ENCODE measurements at places on chromosomes 6 and 20.

DNA sequence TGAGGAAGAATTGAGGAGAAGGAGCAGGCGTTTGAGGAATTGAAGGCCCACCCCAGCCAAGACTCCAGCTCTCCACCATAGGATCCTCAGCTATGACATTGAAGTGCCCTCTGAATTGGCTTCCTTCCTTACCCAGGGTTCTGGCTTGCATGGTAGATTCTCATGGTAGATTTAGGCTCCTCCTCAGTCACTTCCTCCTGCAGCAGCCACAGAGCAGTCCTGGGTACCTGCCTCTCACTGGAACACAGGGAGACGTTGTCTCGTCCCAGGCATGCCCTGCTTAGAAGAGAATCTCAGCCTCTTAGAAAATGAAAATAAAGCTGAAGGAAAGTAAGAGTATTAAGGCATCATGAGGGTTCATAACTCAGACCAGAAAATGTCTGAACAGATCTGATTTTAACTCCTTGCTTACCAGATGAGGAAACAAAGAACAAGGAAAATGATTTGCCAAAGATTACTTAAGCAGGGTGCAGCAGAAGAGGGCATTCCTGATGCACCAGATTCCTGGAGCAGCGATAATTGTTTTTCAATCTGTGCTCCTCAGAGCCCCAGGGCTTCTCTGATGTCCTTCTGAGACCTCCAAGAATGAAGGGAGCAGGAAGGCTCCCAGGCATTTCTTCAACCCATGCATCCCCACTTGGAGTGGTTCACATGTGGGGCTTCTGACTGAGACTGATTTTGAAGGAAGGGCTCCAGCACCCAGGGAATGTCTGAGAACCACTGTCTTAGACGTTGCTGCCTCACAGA lies 219.8 kb downstream of the HIVEP2 start:
- no peak for DNase-seq

GRCh38 chr6:134389658-134390057 lies 71.7 kb upstream of the SGK1 start:
- no peak for DNase-seq

- DNase-seq = no peak
These were observed 9.8 kb upstream of the ZNFX1 start for GRCh38 chr20:49287555-49288249.

DNA sequence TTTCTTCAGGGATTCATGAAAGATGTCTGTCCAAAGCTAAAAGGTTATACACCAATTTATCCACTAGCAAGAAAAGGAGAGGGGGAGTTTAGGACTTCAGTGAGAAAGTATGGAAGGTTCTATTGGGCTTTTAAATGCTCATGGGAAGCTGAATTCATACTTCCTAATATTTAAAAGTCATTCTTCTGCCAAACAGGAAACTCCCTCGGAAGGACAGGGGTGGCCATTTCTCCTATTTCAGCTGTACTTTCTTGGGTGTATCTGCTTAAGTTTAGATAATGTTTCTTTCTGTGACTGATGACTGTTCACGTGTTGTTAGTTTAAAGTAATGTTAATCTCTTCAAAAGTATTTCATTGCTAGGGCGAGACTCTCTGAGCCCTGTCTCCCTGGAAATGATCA lies 80.5 kb upstream of the IFNGR1 start:
- no peak for DNase-seq

DNA sequence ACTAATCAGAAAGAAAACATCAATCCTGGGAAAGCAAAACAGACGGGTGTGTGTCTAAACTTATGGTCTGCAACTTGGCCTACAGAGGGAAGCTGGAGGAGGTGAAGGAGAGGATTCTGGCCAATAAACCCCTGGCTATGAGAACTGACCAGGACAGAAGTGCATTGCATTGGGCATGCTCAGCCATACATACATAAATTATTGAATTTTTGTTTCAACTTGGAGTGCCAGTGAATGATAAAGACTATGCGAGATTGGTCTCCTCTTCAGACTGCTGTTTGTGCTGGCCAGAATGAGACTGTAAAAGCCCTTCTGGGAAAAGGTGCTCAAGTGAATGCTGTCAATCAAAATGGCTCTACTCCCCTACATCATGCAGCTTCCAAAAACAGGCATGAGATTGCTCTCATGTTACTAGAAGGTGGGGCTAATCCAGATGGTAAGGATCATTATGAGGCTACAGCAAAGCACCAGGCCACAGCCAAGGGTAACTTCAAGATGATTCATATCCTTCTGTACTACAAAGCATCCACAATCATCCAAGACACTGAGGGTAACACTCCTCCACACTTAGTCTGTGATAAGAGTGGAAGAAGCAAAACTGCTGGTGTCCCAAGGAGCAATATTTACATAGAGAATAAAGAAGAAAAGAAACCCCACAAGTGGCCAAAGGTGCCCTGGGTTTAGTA lies 17.4 kb downstream of the ADNP start:
- DNase-seq = no peak

GRCh38 chr6:38054527-38055202 lies 235.1 kb downstream of the ZFAND3 start:
- no peak for DNase-seq

DNA sequence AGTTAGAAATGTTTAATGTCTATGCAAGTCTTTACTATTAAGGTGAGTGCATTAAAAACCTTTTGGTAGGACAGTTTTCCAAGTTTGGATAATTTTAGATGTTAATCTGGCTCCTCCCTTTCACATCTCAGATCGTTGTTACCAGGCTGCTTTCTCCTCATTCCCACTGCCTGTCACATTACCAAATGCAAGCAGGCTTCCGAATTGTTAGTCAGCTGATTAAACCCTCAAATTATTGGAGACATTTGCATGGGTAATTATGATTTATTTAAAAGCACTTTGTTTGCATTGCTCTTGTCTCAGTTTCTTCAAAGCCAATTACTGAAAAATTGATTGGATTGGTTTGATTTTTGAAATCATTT lies 816.5 kb downstream of the KIF16B start:
- no peak for DNase-seq

GRCh38 chr6:56949265-56949664 lies 5.6 kb upstream of the BEND6 start:
- no peak for DNase-seq

- no peak for DNase-seq
These were observed 16.9 kb upstream of the GSTA4 start for GRCh38 chr6:53011979-53012378.

DNA sequence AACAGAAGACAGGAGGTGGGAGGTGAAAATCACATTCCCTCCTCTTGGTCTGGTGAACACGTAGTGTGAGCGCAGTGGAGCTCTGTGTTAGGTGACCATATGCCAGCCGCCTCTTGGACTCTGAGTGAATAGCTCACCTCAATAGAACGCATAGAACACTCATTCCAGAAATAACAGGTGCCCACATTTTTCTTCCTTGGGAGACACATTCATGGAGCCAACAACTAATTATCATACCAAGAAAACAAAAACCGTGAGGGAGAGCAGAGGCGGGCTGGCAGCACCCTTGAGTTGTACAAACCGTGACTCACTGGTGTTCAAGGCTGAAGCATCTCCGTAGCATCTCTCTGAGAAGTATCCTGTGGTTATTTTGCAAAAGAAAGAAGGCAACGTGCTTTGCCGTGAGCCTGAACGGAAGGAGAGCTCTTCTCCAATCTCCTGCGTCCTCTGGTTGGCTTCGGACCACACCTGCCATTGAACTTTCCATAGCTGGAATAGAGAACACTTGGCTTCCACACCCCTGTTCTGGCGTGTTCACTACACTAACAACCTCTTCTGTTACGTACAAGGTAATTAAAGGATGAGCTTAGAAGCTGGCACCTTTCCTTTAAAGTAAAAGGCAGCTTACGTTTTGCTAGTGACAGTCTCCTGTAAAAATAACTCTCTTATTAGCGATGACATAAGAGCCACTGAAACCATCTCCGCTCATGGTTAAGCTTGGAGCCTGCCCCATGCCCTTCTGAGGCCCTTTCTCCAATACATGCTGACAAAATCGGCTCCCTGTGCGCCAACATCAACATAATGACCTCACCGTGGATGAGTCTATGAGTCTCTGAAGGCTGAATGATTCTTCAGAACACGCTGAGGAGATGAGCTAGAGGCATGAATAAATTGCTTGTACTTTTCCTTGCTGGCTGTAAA lies 30.2 kb upstream of the SGK1 start:
- DNase-seq = no peak

Measured in GM19239 (cell line).